ENCODE measurements at places on chromosomes 7 and 10. TPM values are rescaled to one million over a fixed set of nuclear protein-coding genes. Genes with fewer than 3 reads are reported as not detected.

DNA sequence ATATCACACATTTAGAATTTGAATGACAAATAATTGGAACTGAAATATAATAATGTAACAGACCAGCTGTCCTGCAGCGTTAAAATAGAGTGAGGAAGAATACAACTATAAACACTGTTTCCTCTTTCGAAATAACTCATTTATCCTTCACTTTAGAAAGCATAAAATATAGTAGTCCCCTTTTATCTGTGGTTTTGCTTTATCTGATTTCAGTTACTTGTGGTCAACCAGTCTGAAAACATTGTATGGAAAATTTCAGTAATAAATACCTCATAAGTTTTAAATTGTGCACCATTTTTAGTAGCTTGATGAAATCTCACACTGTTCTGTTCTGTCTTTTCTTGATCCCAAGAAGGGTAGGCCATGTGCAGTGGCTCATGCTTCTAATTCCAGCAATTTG is 31.7 kb downstream of the POLR1F start:
- DNase-seq: no peak

- no peak for DNase-seq
Observed at GRCh38 chr7:114931656-114932011, 9.7 kb downstream of the MDFIC start.

GRCh38 chr7:27163288-27164044 is 1.9 kb downstream of the HOXA9 start:
- peak; percentile 48 for DNase-seq

CTAGE8 gene
- total RNA-seq: 0.22 TPM

DNA sequence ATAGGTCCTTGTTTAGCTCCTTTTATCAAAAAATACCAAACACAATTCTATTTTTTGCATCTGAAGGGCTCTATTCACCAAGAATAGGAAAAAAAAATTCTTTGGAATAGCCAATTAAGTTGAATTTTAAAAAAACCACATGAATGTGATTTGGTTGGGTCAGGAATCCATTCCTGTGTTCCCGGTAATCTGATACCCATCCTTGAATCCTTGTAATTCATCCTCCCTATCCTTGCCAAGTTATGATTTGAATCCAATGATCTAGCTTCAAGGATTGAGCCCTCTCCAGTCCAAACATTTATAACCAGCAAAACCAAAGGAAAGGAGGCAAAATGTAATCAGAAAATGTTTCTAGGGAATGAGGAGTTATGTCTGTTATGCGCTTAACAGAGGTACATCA is 86.6 kb downstream of the CFAP58 start:
- DNase-seq: no peak

GRCh38 chr7:29879609-29880008 is 73.3 kb downstream of the WIPF3 start:
- DNase-seq: no peak

- DNase-seq: peak; percentile 65
Observed at GRCh38 chr7:131636092-131636491, 79.7 kb upstream of the PODXL start.

MYH16 gene
- not detected for total RNA-seq

- no peak for DNase-seq
Observed at GRCh38 chr7:96663457-96663856, 46.2 kb downstream of the SEM1 start.

GRCh38 chr7:37391791-37392672 is 56.6 kb downstream of the ELMO1 start:
- no peak for DNase-seq

- no peak for DNase-seq
Observed at GRCh38 chr7:107551936-107552335, 11.8 kb downstream of the COG5 start.

- no peak for DNase-seq
Observed at GRCh38 chr7:139673230-139673629, 104.6 kb downstream of the HIPK2 start.

GRCh38 chr7:46197785-46198540 is 276.9 kb upstream of the IGFBP3 start:
- DNase-seq: no peak

- no peak for DNase-seq
Observed at GRCh38 chr10:131032329-131033165, 279.0 kb downstream of the TCERG1L start.

DNA sequence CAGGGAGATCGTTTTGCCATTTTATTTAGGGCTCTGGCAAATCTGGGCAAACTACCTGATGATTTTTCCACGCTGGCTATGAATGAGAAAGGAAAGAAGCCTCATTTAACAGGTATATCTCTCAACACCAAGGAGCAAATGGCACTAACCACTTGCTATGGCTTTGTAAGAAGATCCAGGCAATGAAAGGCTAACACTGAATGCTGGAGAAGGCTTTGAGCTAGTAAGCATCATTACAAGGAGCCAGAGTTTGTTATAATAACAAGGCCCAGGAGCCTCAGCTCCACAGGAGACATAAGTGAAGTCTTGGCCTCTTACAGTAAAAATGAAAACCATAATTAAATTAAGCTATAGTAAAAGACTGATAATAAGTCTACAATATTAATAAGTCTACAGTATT is 123.1 kb downstream of the CNOT4 start:
- DNase-seq: no peak

DLX5 gene
- not detected for total RNA-seq

STEAP4 gene
- total RNA-seq: 25.2 TPM

DNA sequence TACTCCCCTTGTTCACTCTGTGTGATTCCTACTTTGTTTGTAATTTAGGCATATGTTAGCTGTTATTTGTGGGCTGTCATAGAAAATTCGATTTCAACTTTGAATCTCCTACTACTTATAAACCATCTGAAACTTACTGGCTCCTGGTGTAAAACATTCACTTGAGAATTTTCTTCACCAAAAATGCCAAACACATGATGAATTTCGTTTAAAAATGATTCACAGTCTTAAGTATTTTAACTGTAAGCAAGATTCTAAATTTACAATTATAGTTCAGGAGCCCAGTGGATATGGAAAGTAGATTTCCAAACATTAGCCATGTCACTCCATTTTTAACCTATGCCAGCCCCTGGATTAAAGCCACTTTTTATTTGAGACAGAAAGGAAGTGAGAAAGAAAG is 3.1 kb downstream of the CPED1 start:
- DNase-seq: no peak

- no peak for DNase-seq
Observed at GRCh38 chr10:93514521-93514920, 18.1 kb downstream of the CEP55 start.

ELN gene
- total RNA-seq: 29.9 TPM

- no peak for DNase-seq
Observed at GRCh38 chr7:81816312-81816711, 46.5 kb upstream of the HGF start.

ZMIZ1 gene
- total RNA-seq: 48.8 TPM

SPAM1 gene
- not detected for total RNA-seq

- DNase-seq: no peak
Observed at GRCh38 chr7:98105942-98106544, 619 bp upstream of the LMTK2 start.

Measured in Right ventricle myocardium inferior (tissue), 1 donor.